ENCODE measurements at places on chromosomes 4 and X.

DNA sequence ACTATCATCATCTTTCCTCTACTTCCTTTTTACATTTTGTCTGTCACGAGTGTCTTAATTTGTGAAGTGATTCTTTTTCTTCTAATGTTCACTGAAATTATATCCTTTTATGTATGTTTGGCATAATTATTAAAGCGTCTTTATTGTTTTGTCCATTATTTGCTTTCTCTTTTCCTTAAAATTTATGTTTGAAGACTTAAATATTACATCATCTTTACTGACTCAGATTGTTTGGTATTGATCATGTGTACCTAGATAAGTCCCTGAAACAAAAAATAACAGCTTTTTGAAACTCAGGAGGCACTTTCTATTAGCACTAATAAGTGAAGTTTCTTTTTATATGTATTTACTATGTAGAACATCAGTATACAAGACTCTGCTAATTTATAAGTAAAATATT, 120.1 kb downstream of the RAP1GDS1 start:
- DNase-seq: no peak

- no peak for DNase-seq
Observed at GRCh38 chr4:184500748-184501589, 26.6 kb upstream of the IRF2 start.

- no peak for DNase-seq
Observed at GRCh38 chr4:119933606-119934005, 133.0 kb downstream of the MAD2L1 start.

- no peak for DNase-seq
Observed at GRCh38 chr4:130808492-130808891, 1712.5 kb downstream of the C4orf33 start.
